ENCODE measurements at places on chromosomes 4 and X.
A peak's percentile ranks its signal among the peaks of the same experiment; 100 is the strongest.

GRCh38 chr4:105147553-105148161 is 981 bp downstream of the TET2 start:
- DNase-seq, result peak; percentile 75

DNA sequence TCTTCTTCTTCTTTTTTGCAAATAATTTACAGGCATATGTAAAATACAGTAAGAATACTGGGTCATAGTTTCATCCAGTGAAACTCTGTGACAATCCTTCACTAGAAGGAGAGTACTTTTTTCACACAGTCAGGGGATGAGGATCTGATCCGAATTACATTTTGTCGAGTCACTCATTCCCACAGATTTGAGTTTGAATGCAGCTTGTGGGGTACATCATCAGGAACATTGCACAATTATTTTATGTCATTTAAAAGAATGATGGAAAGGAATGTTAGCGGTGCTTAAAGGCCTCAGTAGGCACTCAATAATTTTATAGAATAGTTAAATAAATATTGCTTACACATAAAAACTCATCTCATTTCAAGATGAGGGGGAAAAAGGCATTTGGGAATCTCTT is 88.6 kb downstream of the CHRNA9 start:
- DNase-seq, result no peak

- no peak for DNase-seq
These were observed 15.2 kb downstream of the ASB11 start for GRCh38 chrX:15299941-15300851.

DNA sequence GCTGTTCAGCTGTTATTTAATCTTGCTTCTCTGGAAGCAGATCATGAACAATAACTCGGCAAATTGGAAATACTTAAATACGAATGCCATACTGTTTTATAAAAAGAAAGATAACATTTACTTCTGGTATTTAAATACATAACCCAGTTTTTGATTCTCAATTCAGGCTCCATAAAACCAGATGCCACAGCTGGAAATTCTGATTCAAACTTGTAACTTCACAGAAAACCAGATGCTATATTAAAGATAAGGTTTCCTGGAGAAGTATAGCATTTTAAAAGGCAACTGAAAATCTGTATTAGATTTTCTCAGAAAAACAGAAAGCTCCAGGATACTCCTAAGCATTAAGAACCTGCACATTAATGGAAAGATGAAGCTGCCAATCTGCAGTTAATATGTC is 40.2 kb downstream of the STX18 start:
- no peak for DNase-seq

- DNase-seq, result no peak
These were observed 532 bp downstream of the ZNF827 start for GRCh38 chr4:145937971-145938611.

- no peak for DNase-seq
These were observed 401.3 kb upstream of the NDST4 start for GRCh38 chr4:115514675-115515074.

DNA sequence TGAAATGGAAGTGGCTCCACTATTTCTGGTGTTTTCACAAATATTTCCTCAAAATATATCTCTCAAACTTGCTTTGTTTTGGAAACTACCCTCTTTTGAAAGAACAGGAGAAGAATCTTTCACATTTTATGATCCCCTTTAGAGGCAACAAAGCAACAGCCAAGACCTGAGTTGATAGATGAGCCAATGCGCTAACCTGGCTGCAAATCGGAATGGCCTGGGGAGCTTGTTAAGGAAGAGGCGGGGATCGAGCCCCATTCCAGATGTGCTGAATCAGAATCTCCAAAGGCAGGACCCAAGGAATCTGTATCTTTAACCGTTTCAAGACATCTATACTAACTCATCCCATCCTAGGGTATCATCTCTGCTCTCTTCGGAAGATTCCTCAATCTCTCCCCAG is 181.3 kb downstream of the GPC3 start:
- DNase-seq, result no peak

DNA sequence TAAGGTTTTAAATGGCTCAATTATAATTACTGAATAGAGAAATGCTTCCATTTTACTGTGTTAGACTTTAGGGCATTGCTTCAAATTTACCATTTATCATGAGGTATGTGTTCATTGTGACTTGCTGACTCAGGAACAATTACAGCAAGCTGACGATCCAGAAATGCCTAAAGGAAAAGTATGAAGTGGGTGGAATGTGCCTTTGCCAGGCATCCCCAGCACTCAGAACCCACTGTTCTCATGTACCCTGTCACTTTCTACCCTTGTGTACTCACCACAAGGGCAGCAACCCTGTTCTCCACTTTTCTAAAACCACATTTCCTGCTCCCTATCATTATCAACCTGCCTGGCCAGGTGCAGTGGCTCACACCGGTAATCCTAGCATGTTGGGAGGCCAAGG is 41.5 kb downstream of the QRFPR start:
- no peak for DNase-seq

DNA sequence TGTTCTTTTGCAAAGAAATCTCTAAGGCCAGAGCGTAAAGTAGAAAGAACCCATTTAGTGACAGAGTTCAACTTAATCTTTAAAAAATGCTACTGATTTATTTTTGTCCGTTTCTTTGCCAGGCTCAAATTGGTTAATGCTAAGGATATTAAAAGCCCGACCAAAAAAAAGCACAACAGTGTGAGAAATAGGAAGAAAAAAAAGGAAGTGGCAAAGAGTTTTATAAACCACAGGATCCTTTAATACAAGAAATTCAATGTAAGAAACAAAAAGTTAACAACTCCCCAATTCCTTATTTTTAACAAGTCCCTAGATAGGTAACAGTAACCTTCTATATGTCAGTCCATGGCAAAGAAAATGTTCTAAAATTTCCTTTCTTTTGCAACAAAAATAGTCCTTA is 480.4 kb downstream of the ACTRT1 start:
- DNase-seq, result no peak

GRCh38 chrX:130728208-130728607 is 174.8 kb downstream of the ENOX2 start:
- DNase-seq, result no peak

GRCh38 chr4:38489011-38489861 is 174.8 kb upstream of the KLF3 start:
- no peak for DNase-seq

GRCh38 chr4:21893136-21893535 is 55.4 kb downstream of the KCNIP4 start:
- DNase-seq, result no peak

- no peak for DNase-seq
These were observed 30.9 kb downstream of the FAM9B start for GRCh38 chrX:9003041-9003440.

GRCh38 chr4:119284876-119285780 is 36.8 kb downstream of the FABP2 start:
- no peak for DNase-seq

GRCh38 chrX:25180242-25180641 is 164.5 kb upstream of the ARX start:
- DNase-seq, result no peak

- no peak for DNase-seq
These were observed 2.4 kb downstream of the FAM13A start for GRCh38 chr4:89054627-89055026.

GRCh38 chr4:176277162-176277904 is 8.3 kb upstream of the ASB5 start:
- DNase-seq, result no peak

- DNase-seq, result no peak
These were observed 26.4 kb upstream of the TMPRSS11B start for GRCh38 chr4:68271851-68272357.

DNA sequence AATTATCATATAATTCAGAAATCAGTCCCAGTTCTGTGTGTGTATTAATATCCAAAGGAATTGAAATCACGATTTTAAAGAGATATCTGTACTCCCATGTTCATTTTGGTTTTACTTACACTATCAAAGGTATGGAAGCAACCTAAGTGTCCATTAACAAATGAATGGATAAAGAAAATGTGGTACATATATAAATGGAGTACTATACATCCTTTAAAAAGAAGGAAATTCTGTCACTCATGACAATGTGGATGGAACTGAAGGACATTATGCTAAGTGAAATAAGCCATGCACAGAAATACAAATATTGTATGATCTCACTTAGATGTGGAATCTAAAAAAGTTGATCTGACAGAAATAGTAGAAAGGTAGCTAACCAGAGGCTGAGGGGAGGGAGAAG is 63.8 kb downstream of the CD99L2 start:
- no peak for DNase-seq

GRCh38 chr4:8910100-8910821 is 38.6 kb upstream of the HMX1 start:
- DNase-seq, result peak; percentile 64

- DNase-seq, result no peak
These were observed 32.4 kb upstream of the PPP2R3B start for GRCh38 chrX:418927-419729.

- DNase-seq, result no peak
These were observed 116.8 kb upstream of the KIT start for GRCh38 chr4:54540931-54541330.

DNA sequence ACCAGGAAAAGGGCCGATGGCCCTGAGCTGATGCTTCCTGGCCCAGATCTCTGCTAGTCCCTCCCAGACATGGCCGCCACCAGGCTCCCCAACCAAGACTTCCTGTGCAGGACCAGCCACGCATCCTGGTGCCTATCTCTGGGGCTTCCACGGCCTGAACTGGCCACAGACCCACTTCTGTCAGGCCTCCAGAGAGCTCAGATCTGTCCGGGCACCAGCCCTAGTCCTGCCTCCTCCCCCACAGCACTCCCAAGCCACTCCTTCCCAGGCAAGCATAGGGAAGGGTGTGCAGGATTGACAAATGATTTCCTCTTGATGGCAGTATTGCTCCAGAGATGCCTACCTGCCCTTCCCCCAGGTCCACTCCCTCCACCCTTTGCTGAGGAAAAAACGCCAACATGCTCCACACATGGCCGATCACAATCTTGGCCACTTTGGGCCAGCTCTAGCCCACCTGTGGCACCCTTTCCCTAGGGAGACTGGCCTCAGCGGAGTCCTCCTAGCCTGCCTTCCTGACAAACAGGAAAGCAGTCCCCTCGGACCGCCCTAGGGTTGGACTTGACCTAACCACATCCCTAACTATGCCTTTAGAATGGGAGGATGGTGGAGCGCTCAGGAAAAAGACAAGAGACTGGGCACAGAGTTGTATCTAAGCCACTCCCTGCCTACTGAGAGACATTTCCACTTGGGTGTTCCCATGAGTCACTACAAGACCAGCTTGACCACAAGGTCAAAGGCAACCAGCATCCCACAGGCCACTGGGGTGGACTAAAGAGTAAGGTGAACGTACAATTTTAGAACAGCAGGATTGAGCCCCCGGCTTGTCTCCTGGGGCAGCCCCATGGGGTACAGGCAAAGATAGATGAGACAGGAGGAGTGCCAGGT is 277.5 kb upstream of the AGTR2 start:
- no peak for DNase-seq

DNA sequence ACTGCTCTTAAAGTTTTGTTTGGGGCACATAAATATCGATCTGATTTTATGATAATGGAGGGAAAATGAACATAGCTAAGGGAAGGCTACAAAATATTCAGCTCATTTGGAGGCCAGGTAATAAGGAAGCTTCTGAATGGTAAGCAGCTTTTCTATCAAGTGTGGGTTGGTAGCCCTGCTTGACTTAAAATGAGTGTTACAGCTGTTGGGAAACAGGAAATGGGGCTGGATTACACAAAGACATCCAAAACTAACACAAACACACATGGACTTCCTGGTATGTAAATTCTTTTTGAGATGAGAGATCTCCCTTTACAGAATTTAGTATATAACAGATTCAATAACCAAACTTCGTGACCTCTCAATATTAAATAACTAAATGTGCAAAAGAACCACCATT is 58.0 kb downstream of the FGF16 start:
- DNase-seq, result no peak

- DNase-seq, result no peak
These were observed 103.4 kb downstream of the MFAP3L start for GRCh38 chr4:169922632-169923276.

DNA sequence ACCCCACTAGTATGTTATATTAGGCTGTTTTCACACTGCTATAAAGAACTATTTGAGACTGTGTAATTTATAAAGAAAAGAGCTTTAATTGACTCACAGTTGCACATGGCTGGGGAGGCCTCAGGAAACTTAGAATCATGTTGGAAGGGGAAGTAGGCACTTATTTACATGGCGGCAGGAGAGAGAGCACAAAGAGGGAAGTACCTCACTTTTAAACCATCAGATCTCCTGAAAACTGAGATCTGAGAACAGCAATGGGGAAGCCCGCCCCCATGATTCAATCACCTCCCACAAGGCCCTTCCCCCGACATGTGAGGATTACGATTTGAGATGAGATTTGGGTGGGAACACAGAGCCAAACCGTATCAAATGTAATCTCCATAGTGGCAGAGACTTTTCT is 45.4 kb upstream of the XK start:
- DNase-seq, result no peak

DNA sequence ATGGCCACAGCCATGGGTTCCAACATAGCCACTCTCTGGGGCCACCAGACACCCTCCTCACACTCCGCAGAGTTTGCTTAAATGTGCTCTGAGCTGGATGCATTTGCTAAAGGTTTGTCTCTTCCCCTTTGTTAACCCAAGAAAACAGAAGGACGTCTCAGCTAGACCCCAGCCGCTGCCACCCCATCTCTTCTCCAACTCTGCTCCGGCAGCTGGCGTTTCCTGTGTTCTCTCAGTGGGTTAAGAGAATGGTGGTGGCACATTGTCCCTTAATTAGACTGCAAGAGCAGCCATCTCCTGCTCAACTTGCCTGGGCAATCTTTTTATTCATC is 43.7 kb upstream of the FAM9C start:
- DNase-seq, result no peak

DNA sequence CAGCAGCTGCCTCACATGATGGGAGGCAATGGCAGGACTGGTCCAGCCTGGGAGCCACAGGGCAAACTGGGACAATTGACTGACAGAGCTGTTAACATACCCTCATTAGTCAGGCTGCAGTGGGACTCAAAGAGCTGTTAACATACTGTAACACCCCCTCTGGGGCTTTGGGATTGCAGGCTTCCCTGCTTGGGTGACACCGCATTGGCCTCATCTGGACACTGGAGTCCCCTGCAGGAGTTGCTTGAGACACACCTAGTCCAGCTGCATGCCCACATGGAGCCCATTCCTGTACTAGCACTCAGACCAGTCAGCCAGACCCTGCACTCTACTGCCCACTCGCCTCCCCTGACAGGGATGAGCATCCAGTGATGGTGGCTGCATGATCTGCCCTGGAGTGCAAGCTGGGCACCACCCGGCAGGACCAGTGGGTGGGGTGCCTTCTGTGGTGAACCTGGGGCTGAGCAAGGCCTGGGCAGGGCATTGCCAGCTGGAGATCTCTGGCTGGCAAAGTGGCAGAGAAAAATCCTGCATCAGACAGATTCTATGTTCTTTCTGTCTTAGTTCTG is 138.8 kb downstream of the DTHD1 start:
- no peak for DNase-seq

DNA sequence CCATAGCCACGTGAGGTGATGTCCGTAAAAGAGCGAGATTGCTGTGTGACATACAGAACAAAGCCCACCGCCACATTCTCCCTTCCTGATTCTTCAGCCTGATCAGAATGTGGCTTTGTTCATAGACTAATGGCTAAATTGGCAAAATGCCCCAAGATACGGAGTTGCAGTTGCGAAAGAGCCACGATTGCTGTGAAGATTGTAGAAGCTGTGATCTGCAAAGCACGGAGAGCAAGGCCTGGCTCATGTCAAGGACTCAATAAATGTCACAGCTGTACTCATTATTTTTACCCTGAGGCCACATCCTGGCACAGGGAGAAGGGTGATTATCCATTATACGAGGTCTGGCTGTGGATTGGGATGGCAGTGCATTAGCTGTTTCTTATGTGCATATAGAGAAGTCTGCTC is 34.2 kb downstream of the ARSD start:
- DNase-seq, result no peak

- DNase-seq, result no peak
These were observed 17.6 kb upstream of the HS3ST1 start for GRCh38 chr4:11446155-11446811.
